NCI-H1694 (cell line): ENCODE measurements at places on chromosomes 5 and 9.

GRCh38 chr5:10831419-10831818 is 70.4 kb upstream of the DAP start:
- DNase-seq: no peak

DNA sequence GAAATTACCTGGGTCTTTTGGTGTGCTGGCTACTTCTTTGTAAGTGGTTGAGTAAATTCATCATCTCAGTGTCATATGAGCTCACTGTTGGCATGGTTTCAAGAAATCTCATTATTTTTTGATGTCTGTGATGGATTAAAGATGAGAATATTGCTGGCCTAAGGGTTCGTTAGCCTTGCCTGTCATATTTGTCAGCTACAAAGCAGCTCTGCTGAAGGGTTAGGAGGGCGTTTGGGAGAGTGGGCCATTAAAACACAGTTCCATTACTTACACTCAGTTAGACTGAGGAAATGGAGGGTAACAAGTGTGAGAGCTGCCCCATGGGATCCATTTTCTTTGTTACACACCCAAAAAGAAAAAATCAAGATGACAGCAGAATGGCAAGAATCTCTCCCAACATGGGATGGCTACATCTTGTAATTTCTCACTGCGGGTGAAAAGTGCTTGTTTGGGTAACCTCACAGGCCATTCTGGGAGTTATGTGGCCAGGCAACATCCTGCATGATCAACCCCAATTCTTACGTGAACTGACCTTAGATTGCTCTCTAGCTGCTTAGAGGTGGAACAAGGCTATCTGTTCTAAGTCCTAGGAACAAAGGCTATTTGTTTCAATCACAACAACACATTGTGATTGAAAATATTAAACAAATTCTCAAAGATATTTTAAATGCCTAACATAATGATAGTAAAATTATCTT is 609.5 kb upstream of the RGMB start:
- no peak for DNase-seq

GRCh38 chr9:130352586-130353285 is 87.2 kb downstream of the HMCN2 start:
- no peak for DNase-seq

- no peak for DNase-seq
Measured at GRCh38 chr9:93898502-93899426, 56.4 kb downstream of the BARX1 start.
